ENCODE measurements at places on chromosomes 2 and 18.
A peak's percentile ranks its signal among the peaks of the same experiment; 100 is the strongest.

DNA sequence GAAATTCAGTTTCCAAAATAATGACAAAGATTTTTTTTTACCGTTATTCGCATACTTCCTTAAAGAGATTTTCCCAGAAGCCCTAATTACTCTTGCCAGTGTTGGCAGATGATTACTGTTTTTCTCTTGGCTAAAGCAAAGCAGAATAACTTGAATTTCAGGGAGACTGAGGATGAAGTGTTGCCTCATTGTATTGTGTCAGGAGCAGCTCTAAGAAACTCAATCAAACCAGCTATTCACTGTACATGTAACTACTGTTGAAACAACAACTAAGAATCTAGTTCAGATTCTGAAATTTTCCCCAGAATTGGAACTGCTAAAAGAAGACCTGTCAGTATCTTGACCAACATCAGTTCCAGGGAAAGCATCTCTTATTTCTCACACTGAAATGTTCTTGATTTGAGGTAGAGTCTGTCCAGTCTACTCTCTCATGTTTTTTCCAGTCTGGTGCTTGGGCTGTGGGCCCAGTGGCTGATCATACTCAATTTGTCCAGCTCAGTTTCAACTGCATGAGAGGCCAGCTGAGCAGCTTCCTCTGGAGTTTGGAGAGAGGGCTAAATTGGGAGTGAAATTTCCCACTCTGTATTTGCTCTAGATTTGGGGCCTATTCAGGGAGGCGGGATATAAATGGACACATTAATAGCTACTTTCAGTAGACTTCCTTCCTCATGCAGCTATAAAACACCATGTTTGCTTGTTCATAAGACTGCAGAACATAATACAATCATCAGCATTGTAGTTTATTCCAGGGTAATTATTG, 78.5 kb downstream of the PPP1R1C start:
- no peak for DNase-seq

DNA sequence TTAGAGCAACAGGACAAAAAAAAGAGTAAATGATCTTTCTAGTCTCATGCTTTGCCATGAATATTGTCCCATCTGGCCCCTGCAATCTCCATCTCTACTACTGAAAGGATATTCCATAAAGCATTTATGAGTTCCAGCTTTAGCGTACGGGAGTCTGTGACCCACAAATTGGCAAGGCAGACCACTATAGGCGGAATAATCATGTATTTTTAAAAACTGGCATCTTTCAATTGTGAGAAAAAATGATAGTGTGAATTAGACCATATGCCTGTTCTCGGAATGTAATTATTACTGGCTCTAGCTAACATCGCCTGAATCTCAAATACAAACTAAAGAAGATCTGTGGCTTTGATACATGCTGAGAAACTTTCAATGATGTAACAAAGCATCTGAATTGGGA, 738.1 kb upstream of the NXPH2 start:
- no peak for DNase-seq

- DNase-seq = peak; percentile 57
Measured at GRCh38 chr18:55587418-55588110, 428 bp downstream of the TCF4 start.

- no peak for DNase-seq
Measured at GRCh38 chr2:26224095-26224494, 20.3 kb downstream of the HADHA start.

All from NCI-H345 (cell line).